ENCODE measurements at places on chromosomes 11 and 22. TPM values are rescaled to one million over a fixed set of nuclear protein-coding genes. Genes with fewer than 3 reads are reported as not detected.

- peaks cover 16% of the 10 kb centered on the region for H3K27me3 ChIP-seq
- H3K27ac ChIP-seq = no peak overlapping the region
- DNase-seq = no peak
- H3K4me1 ChIP-seq = no peaks in the 10 kb centered on the region
Observed at GRCh38 chr11:121964591-121964990, 151.4 kb downstream of the BLID start.

DNA sequence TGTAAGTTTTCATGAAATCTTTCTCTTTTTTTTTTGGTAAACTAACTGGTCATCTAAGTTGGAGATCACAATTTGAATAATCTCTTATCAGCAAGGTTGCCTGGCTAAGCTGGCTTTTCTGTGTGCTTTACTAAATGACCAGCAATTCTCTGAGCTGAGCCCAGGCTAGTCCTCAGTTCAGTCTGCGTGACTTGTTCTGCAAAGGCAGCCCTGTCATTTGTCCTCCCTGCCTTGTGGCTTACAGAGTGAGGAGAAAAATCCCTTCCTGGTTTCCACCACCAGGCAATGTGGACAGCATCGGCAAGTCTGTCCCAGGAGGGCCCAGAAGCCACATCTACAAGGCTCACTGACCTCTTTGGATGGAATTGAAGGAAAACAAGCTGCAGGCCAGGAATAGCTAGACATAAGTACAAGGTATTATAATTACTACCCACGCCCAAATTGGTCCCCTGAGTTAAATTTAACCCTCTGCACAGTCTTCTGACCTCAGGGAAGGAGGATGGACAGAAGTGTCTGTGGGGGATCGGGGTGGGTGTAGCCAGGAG lies 108.6 kb downstream of the SCN3B start:
- H3K27ac ChIP-seq = no peak overlapping the region
- peaks cover 8% of the 10 kb centered on the region for H3K27me3 ChIP-seq
- no peaks in the 10 kb centered on the region for H3K36me3 ChIP-seq
- DNase-seq = no peak

DNA sequence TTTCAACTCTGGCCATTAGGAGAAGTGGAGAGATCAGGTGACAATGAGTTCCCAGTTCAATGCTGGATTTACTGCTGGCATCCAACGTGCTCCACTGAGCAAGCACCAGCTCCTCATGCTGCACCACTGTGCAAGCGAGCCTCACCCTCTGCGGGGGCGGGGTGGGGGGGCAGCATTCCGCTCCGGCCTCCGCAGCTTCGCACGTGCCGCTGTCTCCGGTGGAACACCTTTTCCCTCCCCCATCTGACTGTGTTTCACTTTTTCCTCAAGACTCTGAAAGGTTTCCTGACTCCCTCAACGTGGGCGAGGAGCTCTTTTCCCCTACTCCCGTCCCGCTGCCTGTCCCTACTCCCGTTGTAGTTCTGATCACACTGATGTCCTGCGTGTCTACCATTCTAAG lies 835 bp upstream of the RHOD start:
- H3K27me3 ChIP-seq = peaks cover 9% of the 10 kb centered on the region
- no peak overlapping the region for H3K27ac ChIP-seq
- no peak overlapping the region for H3K4me3 ChIP-seq
- no peaks in the 10 kb centered on the region for H3K4me1 ChIP-seq
- H3K36me3 ChIP-seq = no peaks in the 10 kb centered on the region
- no peak for DNase-seq

GRCh38 chr11:28242596-28242995 lies 134.4 kb downstream of the METTL15 start:
- DNase-seq = no peak
- H3K27ac ChIP-seq = no peak overlapping the region
- no peaks in the 10 kb centered on the region for H3K27me3 ChIP-seq
- peaks cover 7% of the 10 kb centered on the region for H3K4me1 ChIP-seq

DNA sequence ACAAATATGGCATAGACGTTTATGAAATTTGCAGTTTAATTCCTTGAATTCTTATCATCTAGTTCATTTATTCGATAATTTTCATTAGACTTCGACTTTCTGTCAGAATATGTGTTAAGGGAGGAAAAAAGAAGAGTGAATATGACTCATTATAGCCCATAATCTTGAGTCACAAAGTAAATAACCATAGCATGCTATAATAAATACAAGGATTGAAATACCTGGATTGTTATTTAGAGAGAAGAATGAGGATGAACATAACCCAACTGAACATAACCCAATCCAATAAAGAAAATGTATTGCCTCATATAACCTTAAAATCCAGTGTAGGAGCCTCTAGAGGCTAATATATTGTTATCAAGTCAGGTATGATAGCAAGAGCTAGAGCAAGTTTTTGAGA lies 1858.3 kb upstream of the RAG2 start:
- no peak for DNase-seq
- H3K27me3 ChIP-seq = no peaks in the 10 kb centered on the region
- no peak overlapping the region for H3K27ac ChIP-seq

- H3K4me3 ChIP-seq = peak overlapping the region; percentile 31
- H3K27ac ChIP-seq = peak overlapping the region; percentile 65
Observed at GRCh38 chr11:102577723-102578122, 47.2 kb upstream of the MMP7 start.

DNA sequence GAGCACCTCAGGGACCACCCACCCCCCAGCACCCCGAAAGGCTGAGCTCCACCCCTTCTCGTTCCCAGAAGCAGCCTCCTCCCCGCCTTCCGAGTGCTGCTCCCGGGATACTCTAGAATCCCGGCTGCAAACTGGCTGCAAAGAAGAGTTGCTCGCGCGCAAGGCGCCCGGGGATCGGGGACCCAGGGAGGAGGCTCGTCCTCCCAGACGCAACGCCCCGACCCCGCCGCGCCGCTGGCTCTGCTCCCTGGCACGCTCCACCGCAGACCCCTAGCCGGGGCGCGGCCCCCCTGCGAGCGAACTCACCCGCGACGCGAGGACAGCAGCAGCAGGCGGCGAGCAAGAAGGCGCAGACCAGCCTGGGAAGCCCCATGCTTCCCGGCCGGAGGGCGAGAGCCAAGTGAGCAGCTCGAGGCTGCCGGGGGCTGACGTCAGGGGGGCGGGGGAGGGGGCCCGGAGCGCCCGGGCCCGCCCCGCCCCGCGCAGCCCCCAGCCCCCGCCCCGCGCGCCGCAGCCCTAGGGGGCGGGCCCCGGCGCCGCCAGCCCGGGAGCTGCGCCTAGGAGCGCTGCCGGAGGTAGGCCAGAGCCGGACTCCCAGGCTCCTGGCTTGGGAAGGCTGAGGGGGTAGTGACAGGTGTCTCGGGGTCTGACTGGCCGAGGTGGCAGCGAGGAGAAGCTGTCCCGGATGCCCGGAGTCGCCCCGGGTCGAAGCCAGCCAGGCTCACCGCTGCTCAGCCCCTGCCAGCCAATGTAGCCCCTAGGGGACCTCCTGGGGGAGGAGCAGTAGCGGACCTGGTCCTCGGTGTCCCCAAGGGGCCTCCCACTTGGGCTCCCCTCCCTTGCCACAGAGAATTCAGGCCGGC lies at the start of gene MCAM:
Gene MCAM, minus strand, starts transcription at position 402 of the 863 bp plus-strand sequence. Its CDS starts 29 bp downstream, at position 373.
- H3K36me3 ChIP-seq = no peaks in the 10 kb centered on the region
- H3K27ac ChIP-seq = no peak within 1 kb of the TSS
- no peak for DNase-seq

GRCh38 chr11:110327508-110327907 lies 31.1 kb upstream of the RDX start:
- H3K36me3 ChIP-seq = peaks cover 16% of the 10 kb centered on the region
- H3K4me3 ChIP-seq = peak overlapping the region; percentile 91
- DNase-seq = no peak
- H3K27me3 ChIP-seq = peaks cover 3% of the 10 kb centered on the region
- H3K4me1 ChIP-seq = peaks cover 35% of the 10 kb centered on the region

Gene IL18BP
- total RNA-seq = 20.6 TPM

Gene FTH1
- total RNA-seq = 40,662 TPM

Gene MED19
- total RNA-seq = 17.0 TPM

Gene FOLR1
- total RNA-seq = not detected

Gene MS4A15
- not detected for total RNA-seq

Gene SBF2
- total RNA-seq = 15.4 TPM

Gene CSF2RB
- 47.9 TPM for total RNA-seq

Gene TUB
- not detected for total RNA-seq
